ENCODE measurements at places on chromosomes 2 and 18. TPM values are rescaled to one million over a fixed set of nuclear protein-coding genes. Genes with fewer than 3 reads are reported as not detected.
A peak's percentile ranks its signal among the peaks of the same experiment; 100 is the strongest.

- no peak for DNase-seq
These were observed 550 bp upstream of the SFXN5 start for GRCh38 chr2:73072129-73072395.

GRCh38 chr2:215828528-215829184, 184.7 kb downstream of the MREG start:
- DNase-seq = peak; percentile 61

- peak; percentile 67 for DNase-seq
These were observed 56.0 kb downstream of the TEX44 start for GRCh38 chr2:231648579-231649174.

DNA sequence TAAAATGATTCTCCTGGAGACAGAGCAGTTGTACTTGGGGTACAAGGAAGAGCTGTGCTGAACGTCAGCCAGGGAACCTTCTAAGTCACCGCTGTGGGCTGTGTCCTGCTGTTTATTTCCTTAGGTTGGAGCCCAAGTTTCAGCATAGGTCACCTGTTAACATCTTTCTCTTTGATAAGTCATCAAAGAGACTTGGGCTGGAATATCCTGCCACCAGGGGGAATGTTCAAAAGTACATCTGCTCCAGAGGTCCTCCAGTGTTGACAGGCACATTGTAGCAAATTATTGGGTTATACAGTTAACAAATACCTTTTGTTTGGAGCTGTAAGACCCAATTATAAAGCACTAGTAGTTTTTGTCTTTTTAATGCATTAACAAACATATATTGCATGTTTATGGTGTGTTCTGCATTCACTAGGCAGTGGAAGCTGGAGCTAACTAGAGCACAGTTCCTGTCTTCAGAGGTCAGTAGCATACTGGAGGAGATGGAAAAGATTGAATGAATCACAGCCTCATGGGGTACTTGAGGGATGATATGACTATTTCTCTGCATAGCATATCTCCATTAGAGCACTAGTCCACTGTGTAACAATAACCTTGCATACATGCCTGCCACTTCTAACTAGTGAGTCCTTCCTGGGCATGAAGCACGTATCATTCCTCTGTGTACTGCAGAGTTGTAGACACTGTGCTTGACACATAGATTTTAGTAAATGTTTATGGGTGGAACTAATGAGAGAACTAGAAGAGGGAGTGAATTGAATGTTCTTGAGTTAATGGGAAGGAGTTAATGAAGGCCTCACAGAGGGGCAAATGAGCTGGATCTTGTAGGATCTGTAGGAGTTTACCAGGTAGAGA, 182.1 kb downstream of the AGAP1 start:
- no peak for DNase-seq

DNA sequence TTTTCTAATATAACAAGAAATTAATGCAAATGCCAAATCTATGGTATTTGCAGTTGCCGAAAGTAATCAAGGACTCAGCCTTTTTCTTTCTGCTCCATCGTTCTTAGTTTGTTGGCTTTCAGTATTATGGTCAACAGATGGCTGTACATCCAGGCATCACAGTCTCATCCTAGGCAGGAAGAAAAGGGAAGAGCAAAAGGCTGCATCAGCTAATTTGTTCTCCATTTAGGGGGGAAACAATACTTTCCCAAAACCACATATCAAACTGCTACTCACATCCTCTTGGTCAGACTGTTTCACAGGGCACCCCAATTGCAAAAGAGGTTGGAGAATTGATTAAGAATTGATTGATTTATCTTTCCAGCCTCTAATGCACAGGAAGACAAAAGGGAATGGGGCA, 89.3 kb downstream of the MDH1 start:
- DNase-seq = no peak

GRCh38 chr2:25305775-25306174, 36.0 kb downstream of the DNMT3A start:
- DNase-seq = peak; percentile 24

The LIMS4 gene
- total RNA-seq = 0.26 TPM

The PTH2R gene
- total RNA-seq = not detected
